Stimulated activated CD4-positive, alpha-beta T cell treated with anti-CD3 and anti-CD28 coated beads, Interleukin-4, amount 100 ng/mL, for 1 hour (primary cell): ENCODE measurements at places on chromosomes 16 and 17.
A peak's percentile ranks its signal among the peaks of the same experiment; 100 is the strongest.

DNA sequence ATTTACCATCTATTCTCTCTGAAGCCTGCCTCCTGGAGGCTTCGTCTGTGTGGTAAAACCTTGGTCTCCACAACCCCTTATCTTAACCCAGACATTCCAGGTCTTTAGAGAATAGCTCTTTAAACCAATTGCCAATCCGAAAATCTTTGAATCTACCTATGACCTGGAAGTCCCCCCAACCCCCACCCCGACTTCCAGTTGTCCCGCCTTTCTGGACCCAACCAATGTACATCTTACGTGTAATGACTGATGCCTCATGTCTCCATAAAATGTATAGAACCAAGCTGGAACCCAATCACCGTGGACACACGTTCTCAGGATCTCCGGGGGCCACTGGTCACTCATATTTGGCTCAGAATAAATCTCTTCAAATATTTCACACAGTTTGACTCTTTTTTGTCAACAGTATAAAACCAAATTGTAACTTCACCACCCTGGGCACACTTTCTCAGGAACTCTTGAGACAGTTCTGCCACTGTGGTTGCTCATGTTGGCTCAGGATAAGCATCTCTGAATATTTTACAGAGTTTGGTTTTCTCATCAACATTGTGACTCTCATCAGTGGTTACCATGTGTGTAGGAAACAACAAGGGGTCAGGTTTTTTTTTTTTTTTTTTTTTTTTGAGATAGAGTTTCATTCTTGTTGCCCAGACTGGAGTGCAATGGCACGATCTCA lies 18.1 kb upstream of the DNAH17 start:
- DNase-seq: no peak

- DNase-seq: no peak
These were observed 339.2 kb upstream of the PMFBP1 start for GRCh38 chr16:72511171-72511570.

DNA sequence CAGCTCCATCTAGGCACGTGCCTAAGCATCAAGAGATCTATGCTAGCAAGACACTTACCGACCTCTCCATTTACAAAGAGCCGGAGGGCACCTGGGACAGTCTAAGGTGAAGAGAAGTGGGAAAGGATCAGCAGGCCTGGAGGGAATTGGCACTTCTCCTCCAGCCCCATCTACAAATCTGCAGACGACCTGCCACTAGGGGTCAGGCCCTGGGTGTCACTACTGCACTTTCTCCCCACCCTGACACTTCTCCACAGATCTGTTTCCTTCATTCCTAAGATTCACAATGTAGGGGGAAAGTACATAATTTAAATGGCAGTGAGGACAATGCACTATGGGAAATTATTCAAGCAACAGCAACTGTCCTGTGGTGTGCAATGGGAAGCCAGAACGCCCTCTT lies 8.1 kb downstream of the MKS1 start:
- no peak for DNase-seq

DNA sequence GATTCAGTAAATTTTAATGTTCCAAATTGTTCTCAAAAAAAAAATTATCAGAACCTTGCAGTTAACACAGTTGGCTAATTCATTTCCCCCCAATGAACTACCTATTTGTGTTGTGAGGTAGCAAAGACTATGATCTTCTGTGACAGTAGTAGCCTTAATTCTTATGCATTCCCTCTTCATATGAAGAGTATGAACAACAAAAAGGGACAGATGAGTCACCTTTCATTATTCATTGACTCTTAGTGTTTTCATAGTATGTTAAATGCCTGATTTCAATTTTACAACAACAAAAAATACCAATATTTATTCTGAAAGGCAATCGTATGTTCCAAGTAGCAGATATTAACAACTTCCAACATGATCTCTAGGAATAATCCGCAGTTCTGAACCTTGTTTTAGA lies 3.6 kb upstream of the SLFN11 start:
- no peak for DNase-seq

GRCh38 chr16:78102122-78102660 lies 2.7 kb downstream of the WWOX start:
- no peak for DNase-seq

DNA sequence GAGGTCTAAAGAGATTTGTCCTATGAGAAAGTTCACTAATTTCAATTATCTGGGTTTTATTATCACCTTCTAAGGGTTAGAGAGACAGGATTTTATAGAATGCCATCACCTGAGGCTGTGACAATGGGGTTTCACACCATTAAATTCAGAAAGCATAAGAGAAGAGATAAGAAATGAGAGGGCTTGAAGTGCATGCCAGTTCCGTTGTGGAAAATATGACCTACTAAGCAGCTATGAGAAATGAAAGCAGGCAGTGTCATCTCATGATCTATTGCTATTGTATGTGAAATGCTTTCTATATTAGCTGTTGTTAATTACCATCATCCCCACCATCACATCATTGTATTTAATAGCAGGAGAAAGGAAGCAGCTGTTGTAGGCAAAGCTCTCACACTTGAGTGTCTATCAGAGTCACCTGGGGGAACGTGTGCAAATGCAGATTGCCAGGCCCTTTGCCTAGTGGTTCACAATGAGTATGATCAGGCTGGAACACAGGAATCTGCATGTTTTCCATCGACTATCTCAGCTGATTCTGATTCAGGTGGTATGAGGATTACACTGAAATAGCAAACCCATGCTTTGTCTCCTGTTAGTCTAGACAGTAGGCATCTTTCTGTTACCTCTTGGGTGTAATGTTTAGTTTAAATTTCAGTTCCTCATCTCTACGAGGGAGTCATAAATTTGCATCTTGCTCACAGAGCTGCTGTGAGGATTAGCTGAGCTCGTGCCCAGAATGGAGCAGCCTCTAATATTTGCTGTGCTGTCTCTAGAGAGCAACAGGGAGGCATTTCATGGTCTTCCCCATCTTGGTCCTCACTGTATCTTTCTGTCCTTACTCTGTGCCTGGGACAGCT lies 256.4 kb downstream of the CDH13 start:
- no peak for DNase-seq

DNA sequence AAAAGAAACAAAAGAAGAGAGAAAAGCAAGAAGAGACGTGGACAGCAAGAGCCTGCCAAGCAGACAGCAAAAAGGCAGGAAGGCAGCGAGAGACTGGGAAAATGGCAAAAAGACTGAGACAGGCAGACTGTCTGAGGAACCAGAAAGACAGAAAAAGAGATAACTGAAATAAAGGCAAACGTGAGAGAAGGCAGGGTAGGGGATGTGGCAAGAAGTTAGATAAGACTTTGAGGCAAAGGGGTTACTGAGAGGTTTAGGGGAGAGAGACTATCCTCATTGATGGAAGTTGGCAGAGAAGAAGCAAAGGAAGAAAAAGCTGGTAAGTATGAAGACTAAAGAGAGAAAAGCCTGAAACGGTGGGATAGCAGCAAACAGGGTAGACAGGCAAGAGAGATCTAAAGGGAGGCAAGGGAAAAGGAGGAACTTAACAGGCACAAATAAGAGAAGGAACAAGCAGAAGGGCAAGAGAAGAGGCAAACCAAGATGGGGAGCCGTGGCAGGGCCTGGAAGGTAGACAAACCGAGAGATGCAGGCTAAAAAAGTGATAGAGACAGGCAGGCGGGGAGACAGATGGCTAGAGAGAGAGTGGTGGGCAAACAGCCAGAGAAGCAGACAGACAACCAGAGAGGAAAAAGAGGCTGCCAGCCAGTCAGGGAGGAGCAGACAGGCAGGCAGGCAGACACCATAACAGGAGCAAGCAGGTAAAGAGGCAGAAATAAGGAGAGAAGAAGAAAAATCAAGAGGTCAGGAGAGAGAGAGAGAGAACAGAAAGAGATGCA lies 7.1 kb upstream of the CHD3 start:
- no peak for DNase-seq

DNA sequence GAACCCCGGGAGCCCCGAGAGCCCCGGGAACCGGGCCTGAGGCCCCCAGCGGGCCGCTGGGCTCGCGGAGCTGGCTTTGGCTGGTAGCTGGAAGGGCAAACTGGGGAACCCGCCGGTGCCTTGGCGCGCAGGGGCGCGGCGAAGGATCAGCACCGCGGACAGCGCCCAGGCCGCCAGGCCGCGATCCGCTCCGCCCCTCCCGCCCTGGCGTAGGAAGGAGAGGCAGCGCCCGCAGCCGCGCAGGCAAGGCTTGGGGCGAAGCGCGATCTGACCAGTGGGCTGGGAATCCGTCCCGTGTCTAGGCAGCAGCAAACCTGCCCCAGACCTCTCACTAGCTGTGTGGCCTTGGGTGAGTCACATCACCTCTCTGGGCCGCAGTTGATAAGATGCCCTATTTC lies 331 bp upstream of the CCDC92B start:
- peak; percentile 75 for DNase-seq

GRCh38 chr17:48062273-48062672 lies 14.1 kb downstream of the NFE2L1 start:
- DNase-seq: no peak

DNA sequence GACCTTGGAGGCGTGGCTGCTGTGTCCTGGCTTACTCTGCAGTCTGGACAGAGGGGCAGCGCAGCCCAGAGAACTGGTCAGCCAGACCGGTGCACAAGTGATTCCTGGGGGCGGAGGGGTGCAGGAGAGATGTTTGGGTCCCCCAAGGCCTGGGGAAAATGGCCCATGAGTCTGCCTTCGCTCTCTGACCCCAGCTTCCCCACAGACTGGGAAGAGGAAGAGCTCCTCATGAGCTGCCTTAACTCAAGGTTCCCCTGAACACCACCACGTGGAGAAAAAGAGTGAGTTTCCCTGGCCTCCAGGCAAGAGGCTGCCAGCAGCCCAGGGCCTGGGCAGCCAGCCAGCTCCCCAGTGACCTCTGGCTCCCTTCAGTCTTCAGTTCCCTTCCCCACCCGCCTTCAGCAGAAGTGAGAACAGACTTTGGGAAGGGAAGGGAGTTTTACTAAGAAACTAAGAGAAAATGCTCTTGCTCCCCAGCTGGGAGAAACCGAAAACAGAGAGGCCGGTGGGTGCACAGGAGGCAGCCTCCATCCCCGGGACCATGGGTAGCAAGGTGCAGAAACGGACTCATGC lies 2.0 kb upstream of the C17orf99 start:
- no peak for DNase-seq

GRCh38 chr16:28130099-28131088 lies 66.9 kb upstream of the GSG1L start:
- no peak for DNase-seq
